ENCODE measurements at places on chromosomes 3 and 15. TPM values are rescaled to one million over a fixed set of nuclear protein-coding genes. Genes with fewer than 3 reads are reported as not detected.
A peak's percentile ranks its signal among the peaks of the same experiment; 100 is the strongest.

- DNase-seq: no peak
Measured at GRCh38 chr15:70436428-70436827, 326.9 kb downstream of the UACA start.

Gene MORF4L1
- polyA plus RNA-seq: 280 TPM

DNA sequence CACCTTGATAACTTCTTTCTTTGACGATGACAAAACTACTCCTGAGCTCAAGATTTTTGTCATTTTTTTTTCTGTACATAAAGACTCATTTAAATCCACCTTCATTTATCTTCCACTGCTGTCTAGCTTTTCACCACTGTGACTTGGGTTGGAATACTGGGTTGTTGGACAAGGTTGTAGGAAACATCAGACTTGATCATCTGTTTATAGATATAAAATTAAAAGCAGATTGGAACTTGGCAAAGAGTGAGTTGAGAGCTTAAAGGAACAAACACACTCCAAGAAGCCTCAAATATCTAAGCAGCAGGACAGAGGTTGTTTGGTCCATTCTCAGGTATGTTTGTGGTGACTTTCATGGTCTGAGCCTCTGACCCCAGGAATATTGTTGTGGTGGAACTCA, 141.7 kb upstream of the NDN start:
- no peak for DNase-seq

- no peak for DNase-seq
Measured at GRCh38 chr3:73435055-73435454, 189.7 kb downstream of the PDZRN3 start.

Gene ITIH4
- polyA plus RNA-seq: 1.5 TPM

- no peak for DNase-seq
Measured at GRCh38 chr3:54296531-54296930, 174.2 kb downstream of the CACNA2D3 start.

Gene CEP97
- polyA plus RNA-seq: 2.3 TPM

Gene PDHB
- 140 TPM for polyA plus RNA-seq

- DNase-seq: no peak
Measured at GRCh38 chr15:40046721-40047414, 7.9 kb upstream of the SRP14 start.

Gene GOLGA6D
- polyA plus RNA-seq: not detected

Gene CPN2
- polyA plus RNA-seq: 0.51 TPM

- no peak for DNase-seq
Measured at GRCh38 chr15:101399431-101399830, 90.1 kb downstream of the PCSK6 start.

Gene ZNF662
- polyA plus RNA-seq: 5.0 TPM

DNA sequence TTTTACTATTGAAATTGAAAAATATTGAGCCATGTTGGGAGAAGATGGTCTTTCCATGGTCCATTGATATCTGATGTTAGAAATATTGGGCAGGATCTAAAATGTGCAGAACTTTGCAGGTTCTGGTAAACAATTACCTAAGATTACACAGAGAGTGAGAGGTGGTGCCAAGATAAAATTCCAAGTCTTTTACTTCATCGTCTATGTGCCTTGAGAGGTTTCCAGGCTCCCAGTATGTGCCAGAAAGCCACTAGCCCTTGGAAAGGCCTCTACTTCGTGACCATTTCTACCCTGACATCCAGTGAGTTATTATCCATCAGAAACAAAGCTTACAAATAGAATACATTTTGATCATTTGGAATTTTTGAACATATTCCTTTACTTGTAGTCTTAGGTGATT, 27.6 kb downstream of the CD200 start:
- DNase-seq: no peak

Gene ARRDC4
- polyA plus RNA-seq: 8.2 TPM

Gene RAB11A
- 28.5 TPM for polyA plus RNA-seq

GRCh38 chr3:133821767-133822638, 16.4 kb downstream of the SRPRB start:
- no peak for DNase-seq

Gene POLQ
- 0.10 TPM for polyA plus RNA-seq

Gene LEKR1
- polyA plus RNA-seq: 0.37 TPM

DNA sequence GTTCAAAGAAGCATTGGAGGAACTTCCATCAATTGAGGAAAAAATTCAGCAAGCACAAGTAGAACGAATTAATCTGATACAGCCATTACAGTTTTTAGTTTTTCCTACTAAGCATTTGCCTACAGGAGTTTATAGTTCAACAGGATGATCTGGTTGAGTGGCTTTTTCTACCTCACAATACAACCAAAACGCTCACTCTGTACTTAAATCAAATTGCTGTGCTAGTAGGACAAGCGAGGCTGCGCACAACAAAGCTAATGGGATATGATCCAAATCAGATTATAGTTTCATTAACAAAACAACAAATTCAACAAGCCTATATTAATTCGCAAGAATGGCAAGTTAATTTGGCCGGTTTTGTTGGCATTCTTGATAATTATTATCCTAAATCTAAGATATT, 44.2 kb downstream of the ETFA start:
- no peak for DNase-seq

Gene PP2D1
- polyA plus RNA-seq: not detected

- DNase-seq: peak; percentile 27
Measured at GRCh38 chr3:5304789-5305683, 117.5 kb downstream of the EDEM1 start.
